GM12864 (cell line): ENCODE measurements at places on chromosomes 5 and 9.

GRCh38 chr9:12988258-12988657, 213.4 kb downstream of the LURAP1L start:
- no peak for DNase-seq

- DNase-seq, result no peak
These were observed 49.9 kb upstream of the GARNL3 start for GRCh38 chr9:127214421-127215267.

DNA sequence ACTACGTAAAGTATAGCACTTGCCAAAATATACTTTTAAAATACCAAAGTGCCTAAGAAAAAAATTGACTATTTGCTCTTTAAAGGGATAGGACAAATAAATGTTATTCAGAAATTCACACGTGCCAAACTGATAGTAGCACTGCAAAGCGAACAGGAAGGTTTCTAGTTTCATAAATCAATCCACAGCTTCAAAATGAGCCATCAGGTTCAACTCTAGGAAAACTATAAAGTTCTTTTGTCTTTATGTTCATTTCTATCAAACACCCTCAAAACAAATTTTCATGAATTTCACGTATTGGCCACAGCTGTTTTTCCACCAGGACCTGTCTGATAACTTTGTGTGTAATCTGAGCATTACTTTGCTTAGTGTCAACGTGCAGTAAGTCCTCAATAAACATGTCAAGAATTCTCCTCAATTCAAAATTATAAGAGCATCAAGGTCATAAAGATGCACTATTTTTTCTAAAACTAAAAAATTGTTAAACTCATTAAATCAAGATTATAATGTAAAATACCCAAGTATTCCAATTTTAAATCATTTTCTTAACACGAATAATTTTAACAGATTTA, 3.0 kb downstream of the RNF130 start:
- no peak for DNase-seq

GRCh38 chr9:34426347-34427074, 31.9 kb downstream of the FAM219A start:
- no peak for DNase-seq

DNA sequence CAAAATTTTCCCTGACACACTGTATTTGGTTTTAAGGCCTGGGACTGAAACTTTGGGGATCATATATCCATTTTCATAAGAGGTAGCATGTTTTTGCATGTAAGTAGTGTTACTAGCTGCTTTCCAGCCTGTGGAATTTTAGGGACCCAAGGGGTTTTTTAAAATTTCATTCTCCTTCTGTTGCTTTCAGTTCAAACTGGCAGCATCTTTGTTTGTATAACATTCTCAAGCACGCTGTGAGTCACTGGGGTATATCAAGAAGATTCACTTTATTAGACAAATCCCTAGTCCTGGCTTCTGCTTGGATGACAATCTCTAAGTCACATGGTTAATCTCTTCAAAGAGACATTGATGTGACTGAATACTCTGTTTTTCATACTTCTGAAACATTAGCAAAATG, 479.0 kb downstream of the CYLC2 start:
- DNase-seq, result no peak

DNA sequence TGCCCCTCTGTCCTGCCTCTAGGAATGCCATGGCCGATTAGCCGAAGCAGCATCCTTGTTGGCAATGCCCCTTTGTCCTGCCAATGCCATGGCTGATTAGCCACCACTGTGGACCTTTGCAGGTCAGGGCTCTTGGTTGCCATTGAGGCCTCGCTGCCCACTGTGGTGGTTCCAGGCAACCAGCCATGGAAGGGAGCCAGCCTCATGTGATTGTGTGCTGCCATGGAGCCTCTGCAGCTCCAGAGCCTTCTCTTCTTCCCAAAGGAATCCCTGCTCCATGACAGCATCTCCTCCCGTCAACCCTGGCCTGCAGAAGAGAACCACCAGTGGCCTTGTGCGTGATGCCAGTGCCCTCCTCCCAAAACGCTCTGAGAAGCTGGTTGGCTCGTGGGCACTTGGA, 187.0 kb downstream of the CACNA1B start:
- no peak for DNase-seq

- no peak for DNase-seq
These were observed 270.4 kb upstream of the TARS1 start for GRCh38 chr5:33170411-33170810.

GRCh38 chr5:2205185-2205585, 322.5 kb upstream of the IRX4 start:
- no peak for DNase-seq

- no peak for DNase-seq
These were observed 26.5 kb upstream of the MROH2B start for GRCh38 chr5:41097642-41098041.

DNA sequence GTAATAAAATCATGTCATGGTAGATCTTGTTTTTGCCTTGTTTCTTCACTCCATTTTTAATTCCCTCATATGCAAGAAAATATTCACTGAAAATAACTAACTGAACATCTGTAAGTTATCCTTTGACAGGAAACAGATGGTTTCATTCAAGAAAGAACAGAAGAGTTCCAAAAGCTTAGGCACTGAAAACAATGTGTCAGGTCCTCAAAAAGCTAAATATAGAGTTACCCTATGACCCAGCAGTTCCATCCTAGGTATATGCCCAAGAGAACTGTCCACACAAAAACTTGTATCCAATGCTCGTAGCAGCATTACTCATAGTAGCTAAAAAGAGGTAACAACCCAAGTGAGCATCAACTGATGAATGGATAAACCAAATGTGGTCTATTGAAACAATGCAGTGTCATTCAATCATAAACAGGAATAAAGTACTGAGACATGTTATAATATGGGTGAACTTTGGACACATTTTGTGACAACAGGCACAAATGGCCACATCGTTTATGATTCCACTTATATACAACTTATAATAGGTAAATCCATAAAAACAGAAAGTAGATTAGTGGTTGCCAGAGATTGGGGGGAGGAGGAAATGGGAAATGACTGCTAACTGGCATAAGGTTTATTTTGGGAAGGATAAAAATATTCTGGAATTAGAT, 231.0 kb downstream of the FRMD3 start:
- DNase-seq, result no peak

- DNase-seq, result no peak
These were observed 15.6 kb downstream of the PTGS1 start for GRCh38 chr9:122386311-122386872.

DNA sequence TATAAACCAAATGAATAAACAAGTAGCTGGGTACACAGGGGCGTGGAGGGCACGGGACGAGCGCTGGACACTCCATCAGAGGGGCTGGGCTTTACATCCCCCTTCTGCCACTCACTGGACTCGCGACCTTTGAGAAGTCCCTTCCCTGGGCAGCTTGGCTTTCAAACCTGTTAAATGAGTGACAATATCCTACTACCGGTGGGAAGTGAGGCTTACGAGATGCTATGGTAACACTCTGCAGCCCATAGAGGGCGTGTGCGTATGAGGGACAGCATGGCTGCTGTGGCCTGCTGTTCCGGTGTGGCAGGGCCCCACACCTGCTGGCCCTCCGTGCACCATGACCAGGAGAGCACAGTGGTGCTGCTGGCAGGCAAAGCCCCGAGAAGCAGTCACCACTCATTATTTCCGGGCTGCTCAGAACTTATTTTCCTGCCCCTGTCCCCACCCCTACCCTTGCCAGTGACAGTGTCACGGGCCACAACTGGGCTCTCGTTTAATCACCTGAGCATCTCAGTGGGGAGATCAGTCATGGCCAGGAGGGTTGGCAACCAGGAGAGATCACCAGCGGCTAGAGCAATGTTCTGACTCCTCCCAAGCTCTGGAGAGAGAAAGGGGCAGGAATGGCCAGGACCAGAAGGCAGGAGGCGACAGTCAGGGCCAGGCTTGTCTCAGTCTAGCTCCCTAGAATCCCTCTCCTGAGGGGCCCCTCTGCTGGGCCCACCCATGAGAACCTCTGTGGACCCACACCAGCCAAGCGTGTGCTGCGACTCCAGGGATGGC, 10.5 kb downstream of the CLTB start:
- DNase-seq, result no peak

DNA sequence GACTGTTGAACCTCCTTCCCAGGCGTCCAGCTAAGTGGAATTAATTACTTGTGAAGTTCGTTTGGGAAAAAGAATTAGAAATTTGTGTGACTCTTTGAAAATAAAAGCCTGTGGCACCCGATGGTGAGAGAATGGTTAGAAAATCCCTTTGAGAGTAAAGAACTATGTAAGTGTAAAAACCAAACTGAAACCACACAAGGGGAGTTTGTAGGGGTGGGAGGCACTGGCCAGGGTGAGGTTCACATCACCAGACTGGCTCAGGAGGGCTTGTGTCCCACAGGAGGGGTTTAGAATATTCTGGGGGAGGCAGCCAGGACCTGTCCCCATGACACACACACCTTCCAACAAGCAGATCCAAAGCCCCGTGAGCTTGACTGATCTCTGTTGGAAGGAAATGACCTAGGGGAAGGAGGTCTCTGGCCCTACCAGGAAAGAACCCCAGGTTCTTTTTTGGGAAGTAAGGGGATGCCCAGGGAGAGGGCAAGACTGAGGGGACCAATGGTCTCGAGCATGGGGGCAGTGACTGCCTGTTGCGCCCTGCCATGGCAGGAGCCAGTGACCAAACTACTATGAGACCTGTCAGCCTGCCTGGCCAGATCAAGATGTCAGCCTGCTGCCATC, 4.3 kb downstream of the SPATA24 start:
- DNase-seq, result no peak

DNA sequence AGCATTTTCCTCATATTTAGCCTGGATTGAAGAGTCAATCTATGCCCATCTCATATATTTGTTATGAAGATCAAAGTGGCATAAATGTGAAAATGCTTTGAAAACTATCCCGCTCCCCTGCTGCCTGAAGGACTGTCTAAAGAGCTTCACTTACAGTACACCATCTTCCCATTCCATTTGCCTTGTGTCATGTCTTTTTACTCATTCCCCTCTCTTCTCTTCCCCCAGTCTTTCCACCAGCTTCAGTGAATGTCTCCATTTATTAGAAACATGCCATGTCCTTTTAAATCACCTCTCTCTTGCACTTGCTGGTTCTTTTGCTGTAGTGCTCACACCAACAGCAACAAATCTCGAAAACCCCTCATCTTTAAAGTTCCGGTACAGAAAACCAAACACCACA, 192.7 kb upstream of the SGCD start:
- DNase-seq, result no peak

GRCh38 chr9:101131326-101131725, 102.8 kb downstream of the PLPPR1 start:
- DNase-seq, result no peak

DNA sequence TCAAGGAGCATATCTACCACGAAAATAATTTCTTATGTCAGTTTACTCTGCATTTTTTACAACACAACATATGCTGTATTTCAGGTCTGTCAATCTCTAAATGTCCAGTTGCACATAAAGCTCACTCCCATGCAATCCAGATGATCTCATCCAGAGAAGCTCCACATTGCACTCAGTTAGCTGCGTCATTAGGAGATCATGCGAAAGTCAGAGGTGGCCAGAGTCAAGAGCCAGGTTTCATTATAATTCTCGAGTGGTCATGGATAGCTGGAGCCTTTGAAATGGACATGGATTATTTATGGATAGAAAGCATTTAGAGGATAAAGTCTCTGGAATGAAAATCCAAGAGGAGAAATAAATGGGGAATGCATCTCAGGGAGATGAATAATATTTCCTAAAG, 232.3 kb downstream of the GAS1 start:
- no peak for DNase-seq

GRCh38 chr5:124810396-124811006, 64.1 kb upstream of the ZNF608 start:
- no peak for DNase-seq

- no peak for DNase-seq
These were observed 1550.9 kb upstream of the CDH6 start for GRCh38 chr5:29642601-29643000.

DNA sequence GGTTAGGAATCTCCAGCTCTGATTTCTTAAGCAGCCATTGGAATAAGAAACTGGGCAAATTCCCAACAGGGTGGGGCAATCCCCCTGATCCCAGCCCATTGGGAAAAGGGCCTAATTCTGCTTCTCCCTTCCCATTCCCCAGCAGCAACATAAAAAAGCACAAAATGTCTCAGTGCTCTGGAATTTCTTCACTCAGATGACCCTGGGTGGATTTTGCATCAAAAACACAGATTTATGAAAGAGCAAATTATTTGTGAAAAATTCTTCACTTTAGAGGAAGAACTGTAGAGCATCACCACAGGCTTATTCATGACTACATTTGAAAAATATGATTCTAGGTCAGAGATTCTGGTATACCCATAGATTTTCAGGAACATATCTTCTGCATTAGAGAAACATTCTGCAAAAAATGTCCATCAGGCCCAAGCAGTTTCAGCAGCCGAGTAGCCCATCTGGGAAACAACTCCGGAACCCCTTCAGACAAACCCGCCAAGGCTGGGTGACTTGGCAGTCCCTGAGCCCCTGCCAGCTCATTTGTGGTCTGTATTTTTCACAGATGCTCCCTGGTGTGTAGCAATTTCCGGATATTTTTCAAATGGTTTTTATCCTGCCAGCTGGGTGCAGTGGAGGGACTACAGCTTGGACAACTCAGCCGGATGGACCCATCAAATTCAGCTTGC, 102.1 kb upstream of the RANBP3L start:
- DNase-seq, result no peak

- DNase-seq, result no peak
These were observed 33.3 kb upstream of the FAM170A start for GRCh38 chr5:119596046-119596445.
